H9 (cell line): ENCODE measurements at places on chromosomes 1 and 21.

DNA sequence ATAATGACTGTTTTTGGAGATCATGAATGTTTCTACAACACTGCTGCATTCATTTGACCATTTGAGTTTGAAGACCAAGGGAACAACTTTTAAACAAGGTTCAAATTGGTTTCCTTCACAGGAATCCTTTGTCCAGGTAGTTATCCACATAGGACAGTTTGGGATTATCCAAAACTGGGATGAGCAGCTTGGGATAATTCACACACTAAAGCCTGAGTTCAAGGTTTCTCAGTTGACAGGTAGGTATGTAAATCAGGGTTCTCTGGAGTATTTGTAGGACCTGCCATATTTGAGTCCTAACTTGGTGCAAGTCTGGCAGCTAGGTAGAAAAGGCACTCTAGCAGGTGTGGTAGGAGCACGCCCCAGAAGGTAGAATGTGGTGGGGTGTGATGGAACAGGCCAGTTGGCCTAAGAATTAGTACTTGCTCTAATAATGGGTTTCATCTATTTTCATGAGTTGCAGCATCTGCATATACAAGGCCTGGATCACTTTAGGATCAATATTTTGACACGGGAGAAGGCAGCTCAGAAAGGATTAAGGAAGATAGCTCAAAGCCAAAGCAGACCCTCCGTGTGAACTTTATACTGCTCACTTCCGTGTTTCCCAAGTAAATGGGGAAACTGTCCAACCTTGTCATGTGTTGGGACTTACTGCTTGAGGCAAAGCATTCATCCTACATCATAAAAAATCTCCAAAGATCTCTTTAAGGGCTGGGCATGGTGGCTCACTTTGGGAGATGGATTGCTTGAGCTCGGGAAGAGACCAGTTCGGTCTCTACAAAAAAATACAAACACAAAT, 14.1 kb upstream of the RAB42 start:
- no peak for DNase-seq

- DNase-seq = no peak
Observed at GRCh38 chr1:74611887-74612286, 61.7 kb downstream of the ERICH3 start.

- no peak for DNase-seq
Observed at GRCh38 chr1:37238364-37239224, 204.3 kb upstream of the GRIK3 start.

GRCh38 chr1:191043066-191043465, 565.4 kb upstream of the BRINP3 start:
- DNase-seq = no peak

DNA sequence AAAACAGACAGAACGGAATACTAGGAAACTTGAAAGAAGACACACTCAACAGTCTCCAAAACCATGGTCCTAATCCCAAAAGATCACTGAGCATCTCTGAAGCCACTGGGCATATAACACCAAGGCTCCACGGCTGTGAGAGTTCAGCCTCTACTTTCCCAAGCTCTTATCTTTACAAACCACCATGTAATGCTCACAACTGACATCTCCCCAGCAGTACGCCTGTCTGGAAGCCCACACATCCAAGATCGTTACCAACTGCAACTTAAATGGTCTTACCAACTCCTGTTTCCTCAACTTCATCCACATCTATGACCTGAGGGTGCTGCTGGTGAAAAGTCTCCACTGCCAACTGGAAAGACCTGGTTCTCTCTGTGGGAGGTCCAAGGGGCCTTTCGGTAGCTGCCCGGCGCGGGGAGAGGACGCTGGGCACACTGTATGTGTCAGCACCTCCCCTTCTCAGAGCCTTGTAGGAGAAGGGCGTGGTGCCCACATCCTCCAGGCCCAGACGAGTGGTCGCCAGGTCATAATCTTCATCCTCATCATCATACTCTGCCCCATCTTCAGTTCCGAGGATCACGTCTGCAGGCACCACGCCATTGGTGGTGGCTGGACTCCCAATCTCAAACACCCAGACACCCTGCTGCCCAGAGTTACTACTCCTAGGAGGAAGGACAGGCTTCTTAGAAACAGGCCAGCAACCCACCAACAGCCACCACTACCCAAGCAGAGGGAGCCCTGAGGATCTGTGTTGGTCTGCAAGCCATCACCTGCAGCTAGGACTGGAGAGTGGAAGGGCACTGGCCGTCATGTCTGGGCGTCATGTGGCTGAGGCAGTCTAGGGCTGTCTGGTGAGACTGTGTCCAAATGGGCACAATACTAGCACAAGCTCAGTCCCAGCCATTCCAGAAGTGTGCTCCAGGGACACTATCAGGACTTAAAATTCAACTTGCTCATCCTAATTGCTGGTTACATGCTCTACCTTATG, 23.0 kb downstream of the NID1 start:
- no peak for DNase-seq

GRCh38 chr1:27536767-27537166, 46.8 kb upstream of the WASF2 start:
- DNase-seq = peak; percentile 66

- DNase-seq = no peak
Observed at GRCh38 chr1:98459486-98459870, 202.0 kb upstream of the SNX7 start.

DNA sequence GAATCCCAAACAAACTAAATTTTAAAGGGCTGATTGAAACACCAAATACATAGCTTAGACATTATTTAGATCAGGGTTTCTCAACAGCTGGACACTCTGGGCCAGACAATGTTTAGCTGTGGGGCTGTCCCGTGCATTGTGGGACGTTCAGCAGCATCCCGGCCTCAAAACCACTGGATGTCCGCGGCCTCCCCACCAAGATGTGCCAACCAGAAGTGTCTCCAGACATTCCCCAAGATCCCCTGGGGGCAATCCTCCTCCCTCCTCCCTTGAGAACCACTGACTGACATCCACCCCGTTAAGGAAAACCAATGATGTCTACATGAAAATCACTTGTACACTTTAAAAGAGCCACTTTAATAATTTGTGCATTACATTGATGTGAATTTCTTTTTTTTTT, 38.4 kb downstream of the CLSTN1 start:
- DNase-seq = no peak

- DNase-seq = no peak
Observed at GRCh38 chr1:201955729-201956143, 433 bp downstream of the TIMM17A start.

GRCh38 chr21:32003411-32003810, 130.6 kb downstream of the HUNK start:
- DNase-seq = no peak

GRCh38 chr1:204134103-204134502, 17.7 kb downstream of the ETNK2 start:
- DNase-seq = no peak

DNA sequence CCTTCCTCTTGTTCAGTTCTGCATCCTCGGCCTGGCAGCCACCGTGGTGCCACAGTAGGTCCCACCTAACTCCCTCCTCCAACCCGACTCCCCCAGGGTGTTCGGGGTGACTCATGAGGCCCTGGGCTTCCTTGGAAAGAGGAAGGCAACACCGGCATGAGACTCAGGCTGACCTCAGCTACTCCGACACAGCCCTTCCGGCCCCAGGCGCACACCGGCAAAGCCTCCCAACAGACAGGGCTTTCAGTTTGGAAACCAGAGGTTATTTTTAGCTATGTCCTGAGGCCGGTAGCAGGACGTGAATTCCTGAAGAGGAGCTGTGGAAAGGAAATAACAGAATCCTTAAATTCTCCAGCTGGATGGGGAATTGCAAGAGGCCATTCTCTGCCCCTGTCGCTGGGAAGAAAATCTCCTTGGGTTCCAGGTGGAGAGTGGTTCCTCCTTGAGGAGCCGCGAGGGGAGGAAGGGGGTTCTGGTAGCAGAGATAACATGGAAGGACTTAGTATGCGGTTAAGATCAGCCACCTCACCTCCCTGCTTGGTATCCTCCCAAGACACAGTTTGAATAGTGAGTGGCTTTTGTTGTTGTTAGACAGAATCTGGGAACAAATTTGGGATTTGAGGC, 24.4 kb downstream of the PLXNA2 start:
- no peak for DNase-seq

DNA sequence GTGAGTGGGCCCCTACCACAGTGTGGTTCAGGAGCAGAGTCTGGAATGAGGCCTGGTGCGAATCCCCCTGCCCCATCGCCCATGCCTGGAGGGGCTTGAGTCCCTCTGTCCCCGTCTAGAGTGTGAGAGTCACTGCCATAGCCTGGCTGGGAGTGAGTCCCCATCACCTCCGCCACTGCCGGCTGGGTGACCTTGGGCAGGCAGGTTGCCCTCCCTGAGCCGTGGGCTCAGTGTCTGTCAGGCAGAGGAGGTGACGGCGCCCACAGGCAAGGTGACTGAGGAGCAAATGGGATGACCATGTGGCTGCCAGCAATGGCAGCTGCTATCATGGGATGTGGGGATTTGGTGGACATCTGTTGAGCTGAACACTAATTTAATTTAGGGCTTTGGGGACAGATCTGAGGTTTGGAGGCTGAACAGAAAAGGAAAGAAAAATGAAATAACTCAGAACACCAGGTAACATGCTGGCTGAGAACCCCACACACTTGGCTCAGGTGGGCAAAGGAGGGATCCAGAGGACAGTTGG, 38.1 kb upstream of the GPR153 start:
- no peak for DNase-seq

- no peak for DNase-seq
Observed at GRCh38 chr1:101112051-101112780, 86.6 kb upstream of the DPH5 start.

GRCh38 chr1:10714337-10715114, 81.9 kb downstream of the CASZ1 start:
- DNase-seq = no peak

GRCh38 chr1:22472596-22472995, 20.9 kb downstream of the ZBTB40 start:
- no peak for DNase-seq

DNA sequence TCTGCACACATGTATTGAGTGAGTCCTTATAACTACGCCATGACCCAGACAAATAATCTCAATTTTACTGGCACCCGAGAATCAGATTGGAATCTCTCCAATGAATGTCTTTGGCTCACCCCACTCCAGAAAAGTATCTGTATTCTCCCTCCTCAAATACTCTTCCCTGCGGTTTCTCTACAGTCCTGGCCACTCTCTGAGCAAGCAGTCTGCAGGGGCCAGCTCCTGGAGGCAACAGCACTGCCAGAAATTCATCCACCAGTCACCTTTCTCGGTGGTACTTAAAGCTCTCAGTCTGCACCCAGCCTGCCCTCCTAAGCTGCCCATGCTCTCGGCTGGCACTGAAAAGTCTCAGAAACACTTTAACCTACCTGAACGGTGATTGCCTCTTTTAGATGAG, 16.1 kb upstream of the LYST start:
- no peak for DNase-seq

- no peak for DNase-seq
Observed at GRCh38 chr1:228919914-228920313, 184.6 kb downstream of the RHOU start.

- no peak for DNase-seq
Observed at GRCh38 chr1:197268012-197268411, at the start of gene CRB1. Gene CRB1 (plus strand): TSS chr1:197268252. CDS start chr1:197268413, 161 bp downstream.

DNA sequence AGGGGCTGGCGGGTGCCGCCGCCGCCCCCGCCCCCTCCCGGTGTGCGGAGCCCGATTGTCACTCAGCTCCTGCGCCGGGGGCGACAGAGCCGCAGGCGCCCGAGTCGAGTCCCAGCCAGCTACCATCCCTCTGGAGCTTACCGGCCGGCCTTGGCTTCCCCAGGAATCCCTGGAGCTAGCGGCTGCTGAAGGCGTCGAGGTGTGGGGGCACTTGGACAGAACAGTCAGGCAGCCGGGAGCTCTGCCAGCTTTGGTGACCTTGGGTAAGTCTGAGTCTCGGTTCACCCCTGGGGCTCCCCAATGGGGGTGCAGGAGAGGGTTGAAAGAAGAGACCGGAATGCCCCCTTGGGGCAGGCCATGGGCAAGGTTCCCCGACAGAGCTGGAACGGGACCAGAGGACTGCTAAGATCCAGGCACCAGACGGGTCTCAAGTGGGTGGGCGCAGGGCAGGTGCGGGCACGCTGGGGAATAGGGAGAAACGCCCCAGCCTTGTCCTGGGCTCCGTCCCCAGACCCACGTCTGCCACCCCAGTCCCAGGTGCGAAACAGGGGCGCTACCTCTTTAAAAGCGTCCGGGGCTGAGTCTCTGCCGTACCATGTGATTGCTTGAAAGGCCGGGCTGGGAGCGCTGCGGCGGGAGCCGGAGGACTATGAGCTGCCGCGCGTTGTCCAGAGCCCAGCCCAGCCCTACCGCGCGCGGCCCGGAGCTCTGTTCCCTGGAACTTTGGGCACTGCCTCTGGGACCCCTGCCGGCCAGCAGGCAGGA, at the start of gene ADORA1:
Gene ADORA1 (plus strand): TSS at position 61 of the 765 bp plus-strand sequence. CDS start 1,116 bp downstream, outside the sequence.
- DNase-seq = peak; percentile 80

GRCh38 chr1:76657623-76658022, 209.7 kb upstream of the ST6GALNAC5 start:
- no peak for DNase-seq

DNA sequence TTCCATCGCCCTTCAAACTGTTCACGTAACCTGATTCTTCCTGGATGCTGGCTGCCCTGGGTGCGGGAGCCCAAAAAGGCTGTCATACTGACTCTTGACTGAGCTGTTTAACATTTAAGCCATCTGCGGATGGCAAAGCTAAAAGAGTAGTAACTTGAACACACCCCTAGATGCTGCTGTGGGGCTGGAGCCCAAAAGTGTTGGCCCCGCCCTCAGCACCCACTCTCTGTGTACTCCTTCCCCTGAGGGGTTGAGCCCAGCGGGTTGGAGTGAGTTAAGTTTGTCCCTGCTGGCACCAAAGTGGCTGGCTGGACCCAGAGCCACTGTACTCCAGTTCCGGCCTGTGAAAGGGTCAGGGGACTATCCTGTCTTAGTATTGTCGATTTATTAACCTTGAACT, 640.6 kb downstream of the PTPRU start:
- peak; percentile 63 for DNase-seq

GRCh38 chr1:243529512-243529911, 273.7 kb downstream of the SDCCAG8 start:
- no peak for DNase-seq

- DNase-seq = no peak
Observed at GRCh38 chr1:165852871-165853270, 25.5 kb downstream of the UCK2 start.

GRCh38 chr1:236066828-236067386, 2.0 kb upstream of the NID1 start:
- DNase-seq = no peak

GRCh38 chr1:210089855-210090254, 142.7 kb upstream of the SERTAD4 start:
- DNase-seq = no peak

DNA sequence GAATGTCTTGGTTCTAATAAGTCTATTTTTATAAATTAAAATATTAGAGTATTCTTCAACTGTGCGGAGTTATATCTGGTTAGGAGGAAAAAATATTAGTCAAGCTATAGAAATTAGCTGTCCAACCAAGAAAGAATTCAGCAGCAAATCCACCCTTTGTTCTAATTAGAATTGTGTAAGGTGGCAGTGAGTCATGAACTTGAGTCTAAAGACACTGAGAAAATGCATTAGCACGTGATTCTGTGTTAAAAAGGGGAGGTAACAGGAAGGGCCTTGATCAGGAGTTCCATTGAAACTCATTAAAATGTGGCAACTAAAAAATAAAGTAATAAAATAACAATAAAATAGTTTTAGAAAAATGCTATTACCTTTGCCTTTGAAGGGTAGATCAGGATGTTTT, 398.2 kb upstream of the RGS18 start:
- DNase-seq = no peak
